ENCODE measurements at places on chromosomes 11 and 22.

DNA sequence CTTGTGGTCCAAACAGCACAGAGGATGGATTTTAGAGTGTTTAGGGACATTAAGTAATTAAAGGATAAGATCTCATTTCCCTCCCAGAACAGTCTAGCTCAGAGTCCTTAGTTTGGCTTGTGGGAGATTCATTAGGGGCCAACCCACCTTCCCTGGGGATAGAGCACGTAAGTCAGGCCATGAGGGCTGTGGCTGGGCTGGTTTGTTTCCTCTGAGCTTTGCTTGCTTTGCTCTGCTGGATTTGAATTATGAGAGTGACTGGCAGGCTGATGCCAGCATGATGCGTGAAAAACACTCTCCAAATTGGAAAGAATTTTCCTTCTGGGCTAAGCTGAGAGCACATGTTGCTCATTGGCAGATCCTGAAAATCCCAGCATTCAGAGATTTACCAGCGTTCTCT, 84.7 kb upstream of the HEPHL1 start:
- no peak for DNase-seq

- DNase-seq, result no peak
Measured at GRCh38 chr11:19756675-19757475, 44.2 kb downstream of the NAV2 start.

DNA sequence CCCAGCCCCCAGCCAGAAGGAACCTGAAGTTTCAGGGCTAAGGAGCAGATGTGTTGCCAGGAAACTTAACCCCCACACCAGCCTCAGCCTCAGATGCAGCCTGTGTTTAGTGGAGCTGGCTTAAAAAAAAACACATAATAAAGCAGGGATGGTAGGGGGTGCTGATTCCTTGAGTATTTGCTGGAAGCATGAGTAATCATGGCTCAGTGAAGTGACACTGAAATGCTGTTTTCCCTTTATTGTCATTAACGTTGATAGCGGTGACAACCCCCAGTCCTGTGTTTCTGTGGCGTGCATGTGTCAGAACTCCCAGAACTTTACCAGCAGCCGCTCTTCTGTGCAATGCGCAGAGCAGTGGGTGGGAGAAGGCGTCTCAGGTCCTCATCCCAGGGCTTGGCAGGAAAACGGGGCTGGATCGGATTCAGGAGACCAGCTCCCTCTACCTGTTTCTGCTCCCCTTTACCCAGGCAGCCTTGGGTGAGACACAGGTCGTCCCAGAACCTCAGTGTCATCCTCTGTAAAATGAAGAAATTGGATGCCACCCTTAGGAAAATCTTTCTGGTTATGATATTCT, 1282.1 kb downstream of the TBC1D22A start:
- no peak for DNase-seq

DNA sequence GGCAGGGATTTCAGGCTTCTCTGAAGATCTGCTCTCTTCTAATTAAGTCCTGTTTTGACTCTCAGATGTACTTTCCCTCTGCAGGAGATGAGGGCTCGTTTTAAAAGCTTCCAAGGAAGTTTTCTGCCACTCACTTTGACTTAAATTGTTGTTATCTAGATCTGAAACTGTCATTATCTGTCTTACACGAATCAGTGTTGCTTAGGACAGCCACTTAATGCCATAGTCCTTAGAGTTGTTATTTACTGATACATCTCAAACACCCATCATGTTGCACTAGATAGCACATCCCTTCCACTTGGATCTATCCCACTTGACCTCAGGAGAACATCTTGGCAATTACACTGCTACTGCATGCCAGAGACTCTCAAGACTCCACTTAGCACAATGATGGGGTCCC, 86.9 kb upstream of the FAT3 start:
- no peak for DNase-seq

DNA sequence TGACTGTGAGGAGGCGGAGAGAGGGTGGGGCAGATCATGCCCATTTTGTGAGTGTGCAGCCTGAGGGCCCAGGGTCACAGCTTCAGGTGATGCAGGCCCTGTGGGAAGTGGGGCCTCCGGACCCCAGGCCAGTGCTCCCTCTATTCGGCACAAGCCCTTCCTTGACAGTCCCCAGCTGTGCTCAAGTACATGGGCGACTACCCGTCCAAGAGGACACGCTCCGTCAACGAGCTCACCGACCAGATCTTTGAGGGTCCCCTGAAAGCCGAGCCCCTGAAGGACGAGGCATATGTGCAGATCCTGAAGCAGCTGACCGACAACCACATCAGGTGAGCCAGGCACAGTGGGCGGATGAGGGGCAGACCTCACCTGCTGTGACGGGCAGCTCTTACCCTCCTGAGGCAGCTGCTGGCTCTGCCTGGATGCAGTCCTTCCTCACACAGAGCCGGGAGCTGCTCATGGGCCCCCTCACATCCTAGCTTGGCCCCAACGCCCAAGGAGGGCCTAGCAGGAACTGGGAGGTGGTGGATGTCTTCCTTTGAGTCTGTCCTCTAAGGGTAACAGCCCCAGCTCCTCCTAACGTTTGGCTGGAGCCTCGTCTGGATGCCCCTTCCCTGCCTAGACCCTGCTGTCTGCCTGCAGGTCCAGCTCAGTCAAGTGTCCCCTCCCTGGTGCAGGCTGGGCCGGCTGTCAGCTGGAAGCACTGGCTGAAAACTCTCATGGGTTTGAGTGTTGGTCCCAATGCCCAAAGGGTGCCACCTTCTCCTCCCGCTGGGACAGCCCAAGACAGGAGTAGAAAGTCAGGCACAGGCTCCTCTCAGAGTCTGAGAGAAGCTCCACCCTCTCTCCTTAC, 76.1 kb downstream of the MYO7A start:
- DNase-seq, result no peak

GRCh38 chr22:49261616-49262015, 566.1 kb downstream of the BRD1 start:
- no peak for DNase-seq

DNA sequence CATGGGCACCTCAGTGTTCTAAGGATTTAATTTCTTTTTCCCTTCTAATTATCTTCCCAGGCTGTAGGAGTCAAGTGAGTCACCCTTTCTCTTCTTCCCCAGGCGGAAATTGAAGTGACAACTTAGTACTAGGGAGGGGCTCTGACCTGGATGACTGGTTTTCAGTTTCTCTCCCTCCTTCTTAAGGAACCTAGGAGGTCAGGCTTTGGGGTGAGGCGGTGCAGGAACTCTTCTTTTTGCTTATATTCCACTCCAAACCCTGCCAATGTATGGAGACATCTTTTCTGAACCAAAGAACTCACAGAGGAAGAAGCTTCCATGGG, 12.6 kb downstream of the ZDHHC5 start:
- DNase-seq, result no peak

- no peak for DNase-seq
Measured at GRCh38 chr11:116173506-116173905, 599.3 kb downstream of the BUD13 start.

DNA sequence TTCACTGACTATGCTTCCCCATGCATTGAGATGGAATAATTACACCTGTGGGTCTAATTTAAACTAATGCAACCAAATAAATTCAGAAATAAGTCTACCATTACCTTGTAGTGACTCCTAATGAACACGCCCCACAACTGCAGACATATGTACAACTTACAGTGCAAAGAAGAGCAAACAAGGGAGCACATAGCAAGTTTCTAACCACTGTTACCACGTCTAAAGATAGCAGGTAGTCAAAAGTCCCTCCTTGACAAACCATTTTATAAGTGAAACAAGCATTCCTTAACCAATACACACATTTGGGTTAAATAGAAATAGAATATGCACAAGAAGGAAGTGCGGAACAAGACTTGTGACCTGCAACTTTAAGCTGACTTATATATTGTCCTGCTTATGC, 20.6 kb downstream of the PHF21A start:
- no peak for DNase-seq

DNA sequence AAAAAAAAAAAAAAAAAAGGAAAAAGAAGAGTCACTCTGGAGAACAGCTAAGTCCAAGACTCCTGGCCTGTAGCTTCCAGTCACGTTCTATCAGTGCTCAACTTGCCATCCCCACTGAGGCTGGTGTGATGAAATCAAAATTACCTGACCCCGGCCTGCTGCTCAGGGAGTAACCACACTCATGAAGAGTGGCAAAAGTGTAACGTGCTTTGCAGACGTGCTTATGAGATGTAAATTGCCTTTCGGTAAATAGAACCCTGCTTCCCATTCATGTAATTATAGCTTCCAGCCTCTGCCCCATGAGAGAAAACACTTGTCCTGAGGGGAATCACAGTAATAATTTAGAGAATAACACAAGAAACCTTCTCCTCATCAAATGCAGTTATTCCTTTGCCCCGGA, 28.2 kb upstream of the CHKA start:
- DNase-seq, result no peak

DNA sequence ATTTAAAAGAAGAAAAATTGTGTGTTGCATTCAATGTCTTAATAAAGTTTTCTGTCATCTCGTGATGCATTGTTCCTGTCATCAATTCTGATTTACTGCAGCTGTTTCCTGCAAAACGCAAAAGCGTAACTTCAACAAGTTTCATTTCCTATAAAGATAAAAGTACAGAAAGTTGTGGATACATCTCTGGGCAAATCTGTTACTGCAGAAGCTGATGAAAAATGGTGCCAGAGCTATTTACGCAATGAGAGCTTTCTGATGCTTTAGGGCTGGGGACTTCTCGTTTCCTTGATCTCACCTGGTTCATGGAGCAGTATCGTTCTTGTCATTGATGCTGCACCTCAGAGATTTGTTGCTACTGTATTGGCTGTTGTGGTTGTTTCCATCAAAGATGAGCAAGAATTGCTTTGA, 15.5 kb upstream of the MS4A12 start:
- no peak for DNase-seq

GRCh38 chr22:49423125-49423650, 404.5 kb downstream of the BRD1 start:
- no peak for DNase-seq

GRCh38 chr11:94276943-94277342, 27.4 kb upstream of the IZUMO1R start:
- DNase-seq, result no peak

GRCh38 chr11:62710001-62710345, 2.5 kb downstream of the GNG3 start:
- DNase-seq, result no peak

DNA sequence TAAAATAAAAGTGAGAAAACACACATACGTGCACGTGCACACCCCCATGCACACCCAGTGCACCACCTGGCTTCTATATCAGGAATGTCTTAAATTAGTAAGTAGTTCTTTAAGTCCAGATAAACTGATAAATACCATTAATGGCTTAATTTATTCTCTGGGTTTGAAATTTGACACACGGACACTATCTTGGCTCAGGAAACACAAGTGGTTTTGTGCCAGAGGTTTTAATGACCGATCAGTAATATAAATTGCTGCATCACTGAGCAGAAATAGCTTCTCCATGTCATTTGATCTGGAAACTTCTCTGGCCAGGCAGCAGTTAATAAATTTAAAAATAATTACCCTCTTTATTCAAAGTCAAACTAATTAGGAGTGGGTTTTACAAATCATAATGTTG, 101.5 kb upstream of the NNMT start:
- no peak for DNase-seq

- no peak for DNase-seq
Measured at GRCh38 chr11:74611369-74611861, 19.0 kb downstream of the POLD3 start.

DNA sequence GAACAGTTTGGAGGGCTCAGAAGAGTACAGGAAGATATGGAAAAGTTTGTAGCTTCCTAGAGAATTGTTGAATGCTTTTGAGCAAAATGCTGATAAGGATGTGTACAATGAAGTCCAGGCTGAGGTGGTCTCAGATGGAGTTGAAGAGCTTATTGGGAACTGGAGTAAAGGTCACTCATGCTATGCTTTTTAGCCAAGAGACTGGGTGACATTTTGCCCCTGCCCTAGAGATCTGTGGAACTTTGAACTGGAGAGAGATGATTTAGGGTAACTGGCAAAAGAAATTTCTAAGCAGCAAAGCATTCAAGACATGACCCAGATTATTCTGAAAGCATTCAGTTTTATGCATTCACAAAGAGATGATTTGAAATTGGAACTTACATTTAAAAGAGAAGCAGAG, 27.9 kb upstream of the CABP2 start:
- no peak for DNase-seq

GRCh38 chr11:63666874-63667273, 4.3 kb downstream of the ATL3 start:
- no peak for DNase-seq

DNA sequence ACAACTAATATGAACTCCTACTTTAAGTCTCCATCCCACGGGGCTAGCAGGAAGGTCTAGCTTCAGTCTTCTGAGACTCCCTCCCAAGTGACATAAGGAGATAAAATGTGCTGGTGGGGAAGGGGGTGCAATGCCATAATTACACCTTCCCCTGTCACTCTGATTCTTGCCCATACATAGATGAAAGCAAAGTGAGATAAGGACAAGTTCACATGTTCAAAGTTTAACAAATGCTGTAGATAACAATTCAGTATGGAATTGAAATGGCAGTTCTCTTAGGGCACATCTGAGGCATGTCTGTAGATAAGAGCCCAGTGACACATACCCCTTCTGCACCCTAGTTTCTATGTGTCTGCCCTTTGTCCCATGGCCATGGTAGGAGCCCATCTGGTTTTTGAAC, 38.2 kb upstream of the PANX1 start:
- no peak for DNase-seq

DNA sequence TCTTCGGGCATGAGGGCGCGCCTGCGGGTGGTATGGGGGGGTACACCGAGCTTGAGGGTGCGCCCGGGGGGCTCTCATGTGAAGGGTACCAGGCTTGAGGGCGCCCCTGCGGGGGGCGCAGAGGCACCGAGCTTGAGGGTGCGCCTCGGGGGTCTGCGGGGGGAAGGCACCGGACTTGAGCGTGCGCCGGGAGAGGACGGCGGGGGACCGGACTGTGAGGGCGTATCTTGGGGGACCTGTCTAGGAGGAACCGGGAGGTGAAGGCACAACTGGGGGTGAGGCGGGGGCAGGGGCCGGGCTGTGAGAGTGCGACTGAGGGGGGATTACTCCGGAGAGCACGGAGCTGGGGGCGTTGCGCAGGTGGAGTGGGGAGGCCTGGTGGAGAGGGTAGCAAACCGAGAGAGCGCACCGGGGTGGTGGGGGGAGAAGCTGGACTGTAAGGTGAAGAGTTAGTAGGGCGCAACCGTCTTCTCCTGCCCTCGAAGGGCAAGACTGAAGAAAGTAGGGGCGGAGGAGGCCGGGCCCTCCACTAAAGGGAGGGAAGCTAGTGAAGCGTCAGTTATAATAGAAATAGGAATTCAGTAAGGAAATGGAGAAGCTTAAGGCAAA, 1.1 kb upstream of the DDX6 start:
- no peak for DNase-seq

DNA sequence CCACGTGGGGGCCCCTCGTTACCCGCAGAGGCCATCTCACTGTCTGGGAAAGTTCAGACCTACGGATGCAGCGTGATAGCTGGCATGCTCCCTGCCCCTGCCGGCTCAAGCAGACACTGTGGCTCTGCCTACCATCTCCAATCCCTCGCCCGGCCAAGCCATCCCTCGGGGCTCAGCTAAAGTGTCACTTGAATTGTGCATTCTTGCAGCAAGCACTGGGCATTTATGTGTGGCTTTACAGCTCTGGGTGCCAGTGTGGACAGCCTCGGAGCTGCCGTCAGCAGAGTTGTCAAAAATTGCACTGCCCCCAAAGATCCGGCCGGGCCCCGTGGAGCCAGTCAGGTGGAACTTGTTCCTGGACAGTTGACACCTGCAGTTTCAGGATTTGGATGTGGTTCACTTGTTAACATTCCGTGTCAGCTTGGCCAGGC, 75.0 kb upstream of the FGF3 start:
- DNase-seq, result no peak

- no peak for DNase-seq
Measured at GRCh38 chr22:32837803-32838202, 36.3 kb downstream of the TIMP3 start.

GRCh38 chr22:37893583-37893983, 12.5 kb upstream of the MICALL1 start:
- DNase-seq, result no peak
